Hepatocyte (in vitro differentiated cells): ENCODE measurements at places on chromosomes 11 and 22. TPM values are rescaled to one million over a fixed set of nuclear protein-coding genes. Genes with fewer than 3 reads are reported as not detected.

- H3K27ac ChIP-seq: no peak overlapping the region
- DNase-seq: no peak
- H3K4me3 ChIP-seq: no peak overlapping the region
- H3K27me3 ChIP-seq: no peaks in the 10 kb centered on the region
- H3K36me3 ChIP-seq: no peaks in the 10 kb centered on the region
- H3K4me1 ChIP-seq: peaks cover 4% of the 10 kb centered on the region
These were observed 14.3 kb downstream of the CD44 start for GRCh38 chr11:35153280-35153679.

Gene KIF18A
- 6.3 and 7.1 TPM in 2 replicates for total RNA-seq

Gene CALCA
- 0.56 TPM in 1 of 2 replicates, not detected in the other for total RNA-seq

Gene KRTAP5-7
- 0.12 TPM in 1 of 2 replicates, not detected in the other for total RNA-seq

Gene CYTH4
- 0.57 and 0.96 TPM in 2 replicates for total RNA-seq

Gene C22orf42
- total RNA-seq: not detected in 2 replicates

Gene APBB1
- 33.0 and 38.3 TPM in 2 replicates for total RNA-seq
